Natural killer cell treated with Interleukin-12 subunit alpha and Interleukin-12 subunit beta and Interleukin-15 and Interleukin-18, amount 100 ng/mL, for 72 hours (primary cell): ENCODE measurements at places on chromosomes 1 and 21. TPM values are rescaled to one million over a fixed set of nuclear protein-coding genes. Genes with fewer than 3 reads are reported as not detected.

- H3K27me3 ChIP-seq, result no peaks in the 10 kb centered on the region
- peaks cover 38% of the 10 kb centered on the region for H3K4me1 ChIP-seq
- H3K4me3 ChIP-seq, result no peak overlapping the region
- peaks cover 14% of the 10 kb centered on the region for H3K36me3 ChIP-seq
- no peak for DNase-seq
Observed at GRCh38 chr1:246333855-246334254, 173.2 kb downstream of the SMYD3 start.

Gene OR2T11
- not detected for total RNA-seq

DNA sequence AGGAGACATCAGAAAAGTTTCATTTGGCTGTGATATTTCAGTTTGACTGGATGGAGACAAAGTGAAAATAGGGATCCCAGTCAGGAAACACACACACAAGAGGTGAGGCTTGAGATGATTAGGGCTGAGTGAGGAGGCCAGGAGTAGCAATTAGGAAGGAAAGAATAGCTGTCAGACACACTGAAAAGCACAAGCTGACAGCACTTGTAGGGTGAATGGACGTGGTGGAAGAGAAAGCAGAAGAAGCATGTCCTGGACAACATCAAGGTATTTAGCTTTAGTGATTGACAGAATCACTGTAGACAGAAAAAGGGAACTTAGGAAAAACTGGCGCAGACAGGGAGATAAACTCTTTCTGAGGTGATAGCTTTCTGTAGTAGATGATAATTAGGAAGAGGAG is 347.7 kb downstream of the TGFB2 start:
- no peak overlapping the region for H3K4me3 ChIP-seq
- no peak for DNase-seq
- H3K27me3 ChIP-seq, result no peaks in the 10 kb centered on the region
- H3K4me1 ChIP-seq, result no peaks in the 10 kb centered on the region

DNA sequence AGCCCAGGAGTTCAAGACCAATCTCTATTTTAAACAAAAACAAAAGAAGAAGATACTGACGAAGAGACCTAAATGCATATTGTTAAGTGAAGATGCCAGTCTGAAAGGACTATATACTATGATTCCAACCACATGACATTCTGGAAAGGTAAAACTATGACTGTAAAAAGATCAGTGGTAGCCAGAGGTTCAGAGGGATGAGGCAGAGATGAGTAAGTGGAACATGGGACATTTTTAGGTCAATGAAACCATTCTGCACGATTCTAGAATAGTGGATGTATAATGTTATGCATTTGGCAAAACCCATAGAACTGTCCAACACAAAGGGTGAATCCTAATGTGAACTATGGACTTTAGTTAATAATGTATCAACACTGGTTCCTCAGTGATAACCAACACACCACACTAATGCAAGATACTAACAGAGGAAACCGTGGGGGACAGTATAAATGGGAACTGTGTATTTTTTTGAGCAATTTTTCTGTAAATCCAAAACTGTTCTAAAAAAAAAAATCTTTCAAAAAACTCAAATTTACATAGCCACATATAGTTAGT is 8.2 kb downstream of the RC3H1 start:
- H3K4me3 ChIP-seq, result no peak overlapping the region
- H3K36me3 ChIP-seq, result no peaks in the 10 kb centered on the region
- no peak overlapping the region for H3K27ac ChIP-seq
- H3K27me3 ChIP-seq, result no peaks in the 10 kb centered on the region

Gene SPRR3
- total RNA-seq, result not detected

Gene GRHL3
- not detected for total RNA-seq

- H3K4me3 ChIP-seq, result peak overlapping the region; percentile 27
- peak; percentile 60 for DNase-seq
- no peaks in the 10 kb centered on the region for H3K27me3 ChIP-seq
- peaks cover 10% of the 10 kb centered on the region for H3K4me1 ChIP-seq
- no peak overlapping the region for H3K27ac ChIP-seq
Observed at GRCh38 chr1:1627829-1628753, 3.9 kb upstream of the MMP23B start.

- no peaks in the 10 kb centered on the region for H3K27me3 ChIP-seq
- peaks cover 52% of the 10 kb centered on the region for H3K4me1 ChIP-seq
- peaks cover 32% of the 10 kb centered on the region for H3K36me3 ChIP-seq
- DNase-seq, result peak; percentile 53
- H3K27ac ChIP-seq, result no peak overlapping the region
Observed at GRCh38 chr21:44071359-44072104, 35.7 kb upstream of the PWP2 start.

DNA sequence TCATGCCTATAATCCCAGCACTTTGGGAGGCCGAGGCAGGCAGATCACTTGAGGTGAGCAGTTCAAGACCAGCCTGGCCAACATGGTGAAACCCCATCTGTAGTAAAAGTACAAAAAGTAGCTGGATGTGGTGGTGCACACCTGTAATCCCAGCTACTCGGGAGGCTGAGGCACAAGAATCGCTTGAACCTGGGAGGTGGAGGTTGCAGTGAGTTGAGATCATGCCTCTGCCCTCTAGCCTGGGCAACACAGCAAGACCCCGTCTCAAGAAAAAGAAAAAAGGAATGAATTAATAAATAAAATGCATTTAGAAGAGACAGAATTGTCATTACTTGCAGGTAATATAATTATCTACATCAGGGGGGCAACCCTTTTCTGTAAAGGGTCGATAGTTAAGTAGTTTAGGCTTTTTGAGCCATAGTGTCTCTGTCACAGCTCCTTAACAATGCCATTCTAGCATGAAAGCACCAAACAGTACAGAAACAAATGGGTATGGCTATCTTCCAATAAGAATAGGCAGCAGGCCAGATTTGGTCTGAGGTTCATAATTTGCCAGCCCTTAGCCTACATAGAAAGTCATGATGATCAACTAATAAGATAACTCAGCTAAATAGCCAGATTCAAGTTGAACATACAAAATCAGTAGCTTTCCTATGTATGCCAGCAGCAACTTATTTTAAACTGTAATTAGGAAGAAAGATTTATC is 56.8 kb downstream of the RPRD2 start:
- H3K27ac ChIP-seq, result no peak overlapping the region
- peaks cover 21% of the 10 kb centered on the region for H3K4me1 ChIP-seq
- no peak for DNase-seq

DNA sequence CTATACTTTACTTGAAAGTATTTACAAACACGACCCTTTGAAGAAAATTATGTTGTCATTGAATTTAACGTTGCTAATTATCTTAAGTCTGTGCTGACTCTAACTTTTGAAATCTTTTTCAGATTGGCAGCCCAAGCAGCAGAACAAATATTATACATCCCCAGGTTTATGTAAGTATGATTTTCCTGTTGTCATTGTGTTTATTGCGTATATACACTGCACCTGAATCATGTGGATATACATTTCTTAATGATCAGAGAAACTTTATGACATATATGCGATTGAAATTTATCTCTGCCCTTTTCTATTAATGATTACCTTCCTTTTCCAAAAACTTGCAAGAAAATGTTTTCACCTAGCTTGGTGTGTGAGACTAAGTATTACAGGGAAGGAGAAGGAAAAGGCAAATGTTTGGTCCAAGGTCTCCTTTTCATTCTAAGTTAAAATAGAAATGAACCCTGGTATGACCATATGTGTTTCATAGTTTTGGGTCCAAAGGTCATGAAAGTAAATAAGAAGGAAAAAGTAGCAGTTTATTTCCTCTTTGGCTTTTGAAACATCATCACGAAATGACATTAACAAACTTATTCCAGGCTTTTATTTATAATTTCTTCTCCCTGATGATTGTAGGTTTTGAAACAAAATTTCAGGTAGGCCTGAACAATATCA is 116.8 kb downstream of the VPS13D start:
- H3K4me1 ChIP-seq, result peaks cover 46% of the 10 kb centered on the region
- H3K27me3 ChIP-seq, result no peaks in the 10 kb centered on the region
- H3K36me3 ChIP-seq, result peaks cover 40% of the 10 kb centered on the region
- H3K27ac ChIP-seq, result no peak overlapping the region
- H3K4me3 ChIP-seq, result no peak overlapping the region

Gene FAM76A
- total RNA-seq, result 11.4 TPM

Gene PLA2G2C
- total RNA-seq, result not detected

Gene PADI2
- not detected for total RNA-seq

GRCh38 chr1:31201931-31202360 is 37.7 kb downstream of the NKAIN1 start:
- H3K36me3 ChIP-seq, result no peaks in the 10 kb centered on the region
- H3K27me3 ChIP-seq, result no peaks in the 10 kb centered on the region
- H3K4me1 ChIP-seq, result no peaks in the 10 kb centered on the region

- H3K4me1 ChIP-seq, result peaks cover 19% of the 10 kb centered on the region
- H3K36me3 ChIP-seq, result no peaks in the 10 kb centered on the region
- no peaks in the 10 kb centered on the region for H3K27me3 ChIP-seq
- H3K4me3 ChIP-seq, result no peak overlapping the region
- DNase-seq, result no peak
Observed at GRCh38 chr1:11797525-11798216, 8.1 kb downstream of the MTHFR start.

Gene CELA2B
- not detected for total RNA-seq

DNA sequence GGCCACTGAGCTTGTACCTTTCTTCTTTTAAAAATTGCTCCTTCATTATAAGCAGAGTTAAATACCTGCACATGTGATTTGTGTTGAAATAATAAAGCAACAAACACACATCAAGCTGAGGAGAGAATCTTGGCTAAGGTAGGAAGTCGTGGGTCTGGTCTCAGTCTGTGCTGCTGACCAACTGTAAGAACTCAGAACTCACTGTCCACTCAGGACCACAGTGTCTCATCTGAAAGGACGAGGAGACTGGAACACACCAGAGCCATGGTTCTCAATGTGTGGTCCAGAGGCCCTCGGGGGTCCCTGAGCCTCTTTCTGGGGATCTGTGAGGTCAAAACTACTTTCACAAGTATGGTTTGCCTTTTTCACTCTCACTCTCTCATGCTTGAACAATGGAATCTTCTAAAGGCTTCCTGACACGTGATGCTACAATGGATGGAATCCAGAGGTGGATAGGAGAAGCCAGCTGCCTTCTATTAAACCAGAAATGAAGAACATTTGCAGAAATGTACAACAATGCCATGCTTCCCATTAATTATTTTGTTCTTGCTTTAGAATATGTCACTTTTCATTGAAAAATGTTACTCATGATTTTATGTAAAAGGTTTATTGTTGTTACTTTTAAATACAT is 17.3 kb upstream of the ETS2 start:
- H3K27me3 ChIP-seq, result peaks cover 16% of the 10 kb centered on the region
- DNase-seq, result no peak
- no peak overlapping the region for H3K4me3 ChIP-seq
- H3K27ac ChIP-seq, result no peak overlapping the region
- peaks cover 9% of the 10 kb centered on the region for H3K4me1 ChIP-seq
- H3K36me3 ChIP-seq, result no peaks in the 10 kb centered on the region

GRCh38 chr1:47998396-47998990 is 1.3 kb upstream of the TRABD2B start:
- no peak for DNase-seq
- peaks cover 8% of the 10 kb centered on the region for H3K4me1 ChIP-seq
- H3K27me3 ChIP-seq, result peaks cover 37% of the 10 kb centered on the region
- no peak overlapping the region for H3K4me3 ChIP-seq
- H3K36me3 ChIP-seq, result no peaks in the 10 kb centered on the region

GRCh38 chr1:161241682-161242081 is 3.7 kb upstream of the NR1I3 start:
- H3K27ac ChIP-seq, result no peak overlapping the region
- no peaks in the 10 kb centered on the region for H3K4me1 ChIP-seq
- no peak overlapping the region for H3K4me3 ChIP-seq
- no peaks in the 10 kb centered on the region for H3K36me3 ChIP-seq
- H3K27me3 ChIP-seq, result peaks cover 19% of the 10 kb centered on the region

DNA sequence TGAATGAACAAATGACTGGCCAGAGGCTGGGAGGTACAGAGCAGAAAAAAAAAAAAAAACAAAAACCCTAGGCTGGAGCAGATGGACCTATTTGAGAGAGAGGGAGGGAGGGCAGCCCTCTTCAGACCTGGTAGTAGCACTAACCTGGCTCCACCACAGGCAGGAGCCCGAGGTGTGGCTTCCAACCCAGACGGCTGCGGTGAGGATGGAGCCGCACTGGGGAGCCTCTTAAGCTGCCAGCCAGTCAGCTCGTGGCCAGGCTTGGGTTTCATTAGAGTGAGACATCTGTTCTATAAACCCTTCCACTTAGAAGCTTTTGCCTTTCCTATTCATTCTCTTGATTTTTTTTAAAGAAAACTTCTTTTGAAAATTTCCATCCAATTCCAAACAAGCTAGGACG is 16.8 kb downstream of the LGR6 start:
- H3K36me3 ChIP-seq, result no peaks in the 10 kb centered on the region
- H3K4me1 ChIP-seq, result peaks cover 25% of the 10 kb centered on the region
- H3K27me3 ChIP-seq, result peaks cover 16% of the 10 kb centered on the region
- no peak overlapping the region for H3K4me3 ChIP-seq
- H3K27ac ChIP-seq, result no peak overlapping the region

Gene S100A3
- total RNA-seq, result not detected

Gene RPS27
- 370 TPM for total RNA-seq

- no peak overlapping the region for H3K4me3 ChIP-seq
- no peak for DNase-seq
- no peak overlapping the region for H3K27ac ChIP-seq
- no peaks in the 10 kb centered on the region for H3K36me3 ChIP-seq
- H3K4me1 ChIP-seq, result peaks cover 49% of the 10 kb centered on the region
- H3K27me3 ChIP-seq, result no peaks in the 10 kb centered on the region
Observed at GRCh38 chr1:23126801-23127200, 41.9 kb downstream of the LUZP1 start.

Gene ARF1
- total RNA-seq, result 503 TPM

Gene PTCH2
- 1.9 TPM for total RNA-seq

Gene WDR77
- 27.6 TPM for total RNA-seq

GRCh38 chr1:81590171-81590570 is 210.6 kb upstream of the ADGRL2 start:
- no peak overlapping the region for H3K4me3 ChIP-seq
- no peaks in the 10 kb centered on the region for H3K27me3 ChIP-seq
- DNase-seq, result no peak

Gene F3
- not detected for total RNA-seq

Gene PHC2
- 27.4 TPM for total RNA-seq

Gene FHAD1
- not detected for total RNA-seq

DNA sequence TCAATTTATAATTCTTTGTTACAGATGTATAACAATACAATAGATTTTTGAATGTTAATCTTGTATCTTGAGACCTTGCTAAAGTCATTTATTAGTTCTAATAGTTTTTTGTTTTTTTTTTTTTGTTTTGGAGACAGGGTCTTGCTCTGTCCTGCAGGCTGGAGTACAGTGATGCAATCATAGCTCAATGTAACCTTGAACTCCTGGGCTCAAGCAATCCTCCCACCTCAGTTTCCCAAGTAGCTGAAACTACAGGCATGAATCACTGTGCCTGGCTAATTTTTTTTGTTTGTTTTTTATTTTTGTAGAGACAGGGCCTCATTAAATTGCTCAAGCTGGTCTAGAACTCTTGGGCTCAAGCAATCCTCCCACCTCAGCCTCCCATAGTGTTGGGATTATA is 26.2 kb upstream of the DIPK1A start:
- no peak overlapping the region for H3K4me3 ChIP-seq
- H3K27me3 ChIP-seq, result no peaks in the 10 kb centered on the region
- H3K27ac ChIP-seq, result no peak overlapping the region

DNA sequence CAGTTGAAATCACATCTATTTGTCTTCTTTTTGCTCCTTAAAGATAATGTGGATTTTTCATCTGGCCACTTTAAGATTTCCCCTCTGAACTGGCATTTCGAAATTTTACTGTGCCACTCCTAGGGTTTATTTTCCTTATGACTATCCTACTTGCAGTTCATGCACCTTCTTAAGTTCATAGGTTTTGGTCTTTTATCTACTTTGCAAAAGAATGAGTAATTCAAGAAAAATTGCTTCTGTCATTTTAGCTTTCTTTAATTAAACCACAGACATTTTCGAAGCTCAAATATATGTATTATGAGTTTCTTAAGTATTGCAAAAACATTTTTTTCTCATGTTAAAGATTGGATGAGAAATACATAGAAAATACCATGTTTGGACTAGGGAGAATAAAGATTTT is 1244.8 kb upstream of the TMPRSS15 start:
- H3K27me3 ChIP-seq, result no peaks in the 10 kb centered on the region
- no peaks in the 10 kb centered on the region for H3K4me1 ChIP-seq
- no peak overlapping the region for H3K4me3 ChIP-seq
